ENCODE measurements at places on chromosomes 5 and 9.

- DNase-seq: no peak
Measured at GRCh38 chr5:158483281-158483860, 616.3 kb downstream of the EBF1 start.

DNA sequence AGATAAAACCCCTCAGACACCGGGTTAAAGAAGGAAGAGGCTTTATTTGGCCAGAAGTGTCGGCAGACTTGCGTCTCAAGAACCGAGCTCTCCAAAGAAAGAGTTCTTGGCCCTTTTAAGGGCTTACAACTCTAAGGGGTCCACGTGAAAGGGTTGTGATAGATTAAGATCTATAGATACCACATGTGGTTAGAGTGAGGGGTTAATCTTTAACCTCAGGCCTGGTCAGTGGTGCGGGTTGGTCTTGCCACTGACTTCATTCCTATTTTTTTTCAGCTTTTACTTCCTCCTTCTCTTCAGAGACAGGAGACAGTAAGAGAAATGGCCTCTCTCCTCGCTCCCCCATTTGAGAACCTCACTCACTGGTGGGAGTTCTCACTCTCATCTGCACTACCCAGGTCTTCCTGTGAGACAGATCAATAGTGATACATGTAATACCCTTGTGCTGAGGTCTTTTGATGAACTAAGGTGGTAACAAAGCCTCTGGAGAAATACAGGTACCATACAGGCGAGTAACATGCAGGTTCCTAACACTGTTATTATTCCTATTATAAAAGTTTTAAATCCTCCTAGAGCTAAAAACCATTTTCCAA lies 52.4 kb upstream of the COX7C start:
- DNase-seq: no peak

DNA sequence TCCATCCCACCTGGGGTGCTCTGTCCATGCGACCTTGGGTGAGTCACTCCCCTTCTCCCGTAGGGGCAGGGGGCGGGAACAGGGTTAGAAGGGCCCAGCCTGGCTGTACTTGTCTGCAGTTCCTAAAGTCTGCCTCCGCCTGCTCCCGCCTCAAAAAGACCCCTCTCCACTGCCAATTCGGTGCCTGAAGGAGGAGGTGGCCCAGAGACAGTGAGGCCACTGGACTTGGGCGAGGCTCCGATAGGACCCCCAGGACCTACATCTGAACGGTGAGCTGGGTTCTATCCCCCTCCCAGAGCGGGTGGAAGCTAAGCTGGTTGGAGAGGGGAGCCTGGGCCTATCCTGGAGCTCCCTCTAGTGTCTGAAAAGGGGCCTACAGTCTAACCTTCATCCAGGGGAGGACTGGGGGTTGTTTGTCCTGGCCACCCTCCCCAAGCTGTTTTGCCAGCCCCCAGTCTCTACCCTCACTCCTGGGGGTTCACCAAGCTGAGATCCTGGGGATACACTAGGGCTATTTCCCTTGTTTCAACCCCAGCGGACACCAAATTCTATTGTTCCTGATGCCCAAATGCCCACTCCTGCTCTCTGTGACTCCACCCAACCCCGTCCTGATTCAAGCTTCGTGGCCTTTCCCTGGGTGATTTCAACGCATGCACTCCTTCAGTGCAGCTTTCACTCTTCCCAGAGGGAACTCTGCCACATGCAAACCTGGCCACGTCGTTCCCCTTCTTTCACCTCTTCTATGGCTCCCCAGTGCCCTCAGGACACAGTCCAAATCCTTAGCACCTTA lies 6.1 kb upstream of the CRB2 start:
- DNase-seq: peak; percentile 48

DNA sequence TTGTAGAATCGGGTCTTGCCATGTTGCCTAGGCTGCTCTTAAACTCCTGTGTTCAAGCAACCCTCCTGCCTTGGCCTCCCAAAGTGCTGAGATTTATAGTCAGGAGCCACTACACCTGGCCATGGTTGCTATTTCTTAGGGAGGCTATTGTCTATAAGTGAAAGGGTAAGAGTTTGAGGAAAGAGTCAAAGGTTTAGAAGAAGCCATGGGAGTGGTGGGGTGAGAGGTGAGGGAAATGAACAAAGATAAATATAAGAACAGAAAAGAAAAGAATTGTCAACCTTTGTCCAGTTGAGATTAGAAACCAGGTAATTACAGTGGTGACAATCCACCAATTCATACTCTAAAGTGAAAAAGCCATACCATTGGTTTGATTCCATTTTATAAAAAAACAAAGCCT lies 32.6 kb upstream of the RANBP6 start:
- no peak for DNase-seq

- DNase-seq: no peak
Measured at GRCh38 chr9:27590651-27591050, 17.4 kb upstream of the C9orf72 start.

GRCh38 chr9:128428644-128429512 lies 8.2 kb downstream of the CERCAM start:
- DNase-seq: no peak

DNA sequence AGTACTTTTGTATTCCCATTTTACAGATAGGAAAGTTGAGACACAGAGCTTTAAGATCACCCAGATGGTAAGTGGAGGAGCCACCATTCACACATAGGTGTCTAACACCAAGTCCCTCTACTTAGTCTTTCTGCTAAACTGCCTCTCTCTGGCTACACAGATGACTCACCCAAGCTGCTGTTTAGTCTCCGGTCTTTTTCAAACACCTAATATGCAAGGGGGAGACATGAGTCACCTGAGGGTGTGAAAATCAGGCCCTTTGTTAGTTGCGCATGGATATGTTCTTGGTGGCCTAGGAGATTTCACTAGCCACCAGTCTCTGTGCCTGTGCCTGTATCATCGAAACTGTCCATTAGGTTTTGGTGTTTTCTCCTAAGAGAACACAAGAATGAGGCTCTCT lies 117.8 kb downstream of the MAST4 start:
- DNase-seq: no peak

DNA sequence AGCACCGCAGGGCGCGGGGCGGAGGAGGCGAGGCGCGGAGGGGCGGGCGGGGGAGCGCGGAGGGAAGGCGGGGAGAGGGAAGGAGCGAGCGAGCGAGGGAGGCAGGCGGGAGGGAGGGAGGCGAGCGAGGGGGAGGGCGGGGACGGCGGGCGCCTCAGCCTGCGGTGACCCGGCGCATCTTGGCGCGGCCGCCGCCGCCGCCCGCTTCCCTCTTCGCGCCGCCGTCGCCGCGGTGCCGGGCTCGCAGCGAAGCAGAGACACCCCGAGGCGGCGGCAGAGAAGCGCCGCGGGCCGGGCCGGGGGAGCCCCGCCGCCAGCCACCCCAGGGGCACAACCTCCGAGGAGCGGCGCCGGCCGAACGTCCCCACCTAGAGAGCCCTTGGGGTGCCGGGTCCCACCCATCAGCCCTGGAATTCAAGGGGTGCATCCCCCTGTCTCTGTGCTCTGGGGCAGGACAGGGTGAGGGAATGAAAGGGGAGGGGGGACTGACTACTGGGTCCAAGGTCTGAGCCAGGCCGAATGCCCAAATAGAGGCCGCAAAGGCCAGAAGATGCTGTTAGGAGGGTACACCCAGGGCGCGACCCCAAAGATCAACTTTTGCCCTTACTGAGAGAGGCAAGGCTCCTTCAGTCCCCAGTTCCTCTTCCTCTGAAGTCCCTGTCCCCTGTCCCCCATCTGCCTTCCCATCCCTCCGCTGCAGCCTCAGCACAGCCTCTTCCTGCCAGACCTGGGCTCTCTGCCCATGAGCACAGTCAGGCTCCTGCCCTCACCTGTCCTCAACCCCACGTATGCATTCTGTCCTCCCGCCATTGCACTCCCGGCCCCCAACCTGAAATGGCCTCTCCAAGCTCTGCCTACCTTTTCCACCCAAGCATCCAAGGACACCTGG lies at the start of gene ADAMTS2:
TSS of gene ADAMTS2 (minus strand) at position 29 of the 889 bp plus-strand sequence. CDS start 133 bp downstream, outside the sequence.
- no peak for DNase-seq

- DNase-seq: no peak
Measured at GRCh38 chr5:51047369-51047768, 335.9 kb upstream of the ISL1 start.

DNA sequence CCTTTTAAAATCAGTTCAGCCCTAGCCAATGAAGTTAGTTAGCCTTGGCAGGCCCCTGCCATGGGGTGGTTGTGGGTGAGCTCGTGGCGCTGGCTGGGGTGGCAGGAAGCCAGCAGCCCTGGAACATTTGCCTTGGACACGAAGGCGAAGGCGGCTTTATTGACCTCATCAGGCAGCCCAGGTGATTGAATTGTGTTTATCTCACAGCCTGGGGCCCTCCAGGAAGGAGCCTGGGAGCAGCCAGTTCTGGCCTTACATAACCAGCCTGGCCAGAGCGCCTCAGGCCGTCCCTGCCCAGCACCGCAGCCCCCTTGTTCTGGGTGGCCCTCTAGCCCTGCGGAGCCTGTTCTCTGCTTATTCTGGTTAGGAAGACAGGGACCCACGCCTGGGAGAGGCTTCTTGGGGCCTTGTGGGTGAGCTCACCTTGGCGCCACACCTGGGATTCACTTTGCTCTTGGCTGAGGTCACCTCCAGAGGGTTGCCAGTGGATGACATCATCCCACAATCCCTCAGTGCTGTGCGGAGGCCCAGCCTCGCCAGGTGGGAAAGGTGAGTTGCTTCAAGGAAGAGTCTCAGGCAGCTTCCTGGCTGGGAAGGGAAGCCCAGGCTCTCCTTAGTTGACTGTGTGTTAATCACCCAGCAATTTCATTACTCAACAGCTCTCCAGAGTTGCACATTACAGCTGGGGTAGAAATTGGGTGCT lies 54.4 kb upstream of the RPL26L1 start:
- no peak for DNase-seq

DNA sequence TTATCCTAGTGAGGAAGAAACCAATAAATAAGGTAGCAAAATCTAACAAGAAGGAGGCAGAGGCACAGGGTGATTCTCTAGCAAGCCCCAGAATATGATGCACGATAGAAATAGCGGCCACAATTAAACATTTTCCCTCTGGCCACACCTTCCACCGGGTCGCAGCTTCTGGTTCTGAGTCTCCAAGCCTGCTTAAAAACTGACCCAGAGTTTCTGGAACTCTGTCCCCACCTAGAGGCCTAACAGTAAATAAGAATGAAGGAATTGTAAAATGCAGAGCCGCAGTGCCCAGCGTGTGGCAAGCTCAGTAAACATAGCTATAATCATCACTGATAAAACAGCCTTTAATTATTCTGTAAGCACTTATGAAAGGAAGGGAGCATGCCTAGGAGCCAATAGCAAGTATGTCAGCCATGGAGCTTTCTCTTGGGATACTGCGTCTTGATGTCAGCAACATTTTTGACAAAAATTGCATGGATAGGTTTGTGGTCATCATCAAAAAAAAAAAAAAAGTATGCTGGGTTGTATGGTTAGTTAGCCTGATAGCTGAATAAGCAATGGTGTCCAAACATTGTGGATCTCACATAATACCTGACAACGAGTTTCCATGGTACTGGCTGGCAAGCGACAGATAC lies 465.5 kb downstream of the DNAH5 start:
- DNase-seq: peak; percentile 80

DNA sequence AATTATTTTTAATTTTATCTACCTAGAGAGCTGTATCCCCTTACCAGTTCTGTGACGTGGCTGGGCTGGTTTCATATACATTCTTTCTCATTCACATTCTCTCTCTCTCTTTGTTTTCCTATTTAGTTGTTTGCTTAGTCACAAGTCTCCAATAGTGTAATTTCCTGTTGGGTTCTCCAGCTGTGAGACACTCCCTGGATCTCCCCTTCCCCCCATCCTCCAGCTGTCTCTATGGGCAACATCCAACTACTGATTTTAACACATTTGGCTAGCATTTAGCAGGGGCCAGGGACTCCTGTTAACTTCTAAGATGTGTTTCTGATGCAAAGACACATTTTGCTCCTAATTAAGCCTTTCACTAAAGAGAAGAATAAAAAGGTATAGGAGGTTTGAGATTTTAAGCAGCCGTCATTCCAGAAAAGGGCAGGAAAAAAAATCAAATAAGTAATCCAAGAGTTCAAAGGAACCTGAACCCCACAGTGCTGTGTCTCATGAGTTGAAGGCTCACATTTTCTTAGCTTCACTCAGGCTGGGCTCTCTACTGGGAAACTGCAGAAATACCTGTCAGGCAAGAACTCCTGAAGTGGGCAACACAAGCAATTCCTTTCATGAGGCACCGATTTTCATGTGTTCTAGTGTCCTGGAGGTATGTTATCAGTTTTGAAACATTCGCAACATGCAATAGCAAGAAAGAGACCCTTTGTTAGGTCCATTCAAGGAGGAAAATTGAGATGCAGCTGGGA lies 198.7 kb upstream of the C9orf72 start:
- DNase-seq: no peak

GRCh38 chr5:124310453-124310852 lies 436.0 kb downstream of the ZNF608 start:
- DNase-seq: no peak

DNA sequence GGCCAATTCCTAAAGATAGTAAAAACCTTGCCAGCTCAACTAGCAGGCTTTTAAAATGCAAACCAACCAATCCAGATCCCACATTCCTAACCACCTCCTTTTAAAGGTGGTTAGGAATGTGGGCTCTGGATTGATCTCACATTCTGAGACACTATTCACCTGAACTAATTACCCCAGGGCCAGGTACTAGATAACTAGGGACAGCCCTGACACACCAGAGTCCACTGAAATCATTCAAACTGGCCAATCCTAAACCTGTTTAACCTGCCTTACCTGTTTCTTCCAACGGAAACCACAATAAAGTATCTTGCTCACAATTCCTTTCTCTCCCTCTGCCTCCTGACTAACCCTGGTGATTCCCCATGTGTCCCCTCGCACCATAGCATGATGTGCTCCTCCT lies 168.3 kb upstream of the DMAC1 start:
- DNase-seq: no peak

- DNase-seq: no peak
Measured at GRCh38 chr5:58060996-58061395, 398.9 kb downstream of the PLK2 start.

GRCh38 chr9:127316586-127317323 lies 52.2 kb downstream of the GARNL3 start:
- no peak for DNase-seq

- DNase-seq: no peak
Measured at GRCh38 chr9:27392451-27392850, 95.5 kb upstream of the EQTN start.

DNA sequence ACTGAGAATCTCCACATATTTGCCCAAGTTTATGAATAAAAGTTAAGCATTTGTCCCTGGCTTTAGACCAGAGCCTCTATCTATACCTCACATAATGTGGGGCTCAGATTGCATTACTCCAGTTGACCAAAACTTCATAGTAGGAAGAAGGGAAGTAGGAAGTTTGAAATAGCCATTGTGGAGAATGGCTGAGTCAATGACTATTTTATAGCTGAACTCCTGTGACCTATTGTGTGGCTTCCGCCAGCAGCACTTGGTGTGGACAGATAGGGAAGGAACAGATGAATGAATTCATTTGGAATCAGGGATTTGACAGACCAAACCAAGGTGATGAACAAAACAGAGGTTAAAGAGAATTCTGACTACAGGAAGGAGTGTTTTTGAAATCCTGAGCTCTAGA lies 92.9 kb upstream of the LPAR1 start:
- no peak for DNase-seq

All from SW 1271 (cell line).